ENCODE measurements at places on chromosomes 11 and 22.

DNA sequence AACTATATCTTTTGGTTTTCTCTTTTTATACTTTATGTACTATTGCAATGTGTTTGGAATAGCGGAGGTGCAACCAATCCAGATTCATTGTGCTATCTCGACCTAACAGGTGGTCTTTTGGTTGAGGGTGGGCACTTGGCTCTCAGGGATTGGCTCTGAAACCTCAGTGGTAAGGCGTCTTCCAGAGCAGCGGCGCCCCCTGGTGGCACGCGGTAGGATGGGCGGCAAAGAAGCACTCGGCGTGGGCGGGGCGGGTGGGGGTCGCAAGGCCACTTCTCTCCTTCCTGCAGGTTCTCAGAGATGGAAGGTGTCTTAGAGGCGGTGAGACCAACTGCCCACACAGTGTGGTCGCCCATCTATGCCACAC, 19.2 kb upstream of the PLET1 start:
- peak; percentile 65 for DNase-seq

GRCh38 chr11:61024938-61025820, 53.7 kb downstream of the CD6 start:
- DNase-seq = no peak

- no peak for DNase-seq
Measured at GRCh38 chr11:71298761-71299181, 46.4 kb upstream of the SHANK2 start.

- DNase-seq = no peak
Measured at GRCh38 chr22:45831394-45831793, 145.6 kb downstream of the WNT7B start.

GRCh38 chr11:132595246-132595645, 937.1 kb downstream of the OPCML start:
- no peak for DNase-seq

- peak; percentile 25 for DNase-seq
Measured at GRCh38 chr11:77472991-77473800, 698 bp downstream of the PAK1 start.

GRCh38 chr11:46252373-46252914, 25.0 kb upstream of the CREB3L1 start:
- no peak for DNase-seq

- DNase-seq = no peak
Measured at GRCh38 chr22:19844377-19845053, 10.2 kb downstream of the GNB1L start.

GRCh38 chr11:65213322-65214211, 31.8 kb downstream of the CAPN1 start:
- no peak for DNase-seq

DNA sequence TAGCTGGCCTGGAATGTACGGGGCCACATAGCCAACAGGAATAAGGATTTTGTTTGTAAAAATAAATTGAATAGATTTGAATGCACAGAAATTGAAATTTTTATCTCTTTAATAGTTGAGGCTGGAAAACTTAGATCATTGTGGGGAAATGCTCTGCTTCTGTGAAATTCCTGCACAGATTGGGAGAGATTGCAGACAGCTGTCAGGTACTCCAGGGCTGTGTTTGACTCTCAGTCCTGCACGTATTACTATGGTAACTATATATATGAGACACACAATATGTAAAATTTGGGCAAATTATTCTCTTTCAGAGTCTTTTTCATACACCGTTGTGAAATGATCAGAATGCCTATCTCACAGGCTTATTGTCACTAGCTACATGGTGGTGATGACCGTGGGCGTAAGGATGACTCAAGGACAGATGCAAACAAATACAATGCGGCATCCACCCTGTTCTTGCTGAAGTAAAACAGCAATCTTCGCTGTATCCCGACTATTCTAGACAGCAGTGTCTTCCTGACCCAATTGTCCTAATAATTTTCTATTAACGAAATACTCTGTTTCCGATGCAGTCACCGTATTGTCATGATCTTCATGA, 79.4 kb downstream of the ZC3H12C start:
- DNase-seq = no peak

DNA sequence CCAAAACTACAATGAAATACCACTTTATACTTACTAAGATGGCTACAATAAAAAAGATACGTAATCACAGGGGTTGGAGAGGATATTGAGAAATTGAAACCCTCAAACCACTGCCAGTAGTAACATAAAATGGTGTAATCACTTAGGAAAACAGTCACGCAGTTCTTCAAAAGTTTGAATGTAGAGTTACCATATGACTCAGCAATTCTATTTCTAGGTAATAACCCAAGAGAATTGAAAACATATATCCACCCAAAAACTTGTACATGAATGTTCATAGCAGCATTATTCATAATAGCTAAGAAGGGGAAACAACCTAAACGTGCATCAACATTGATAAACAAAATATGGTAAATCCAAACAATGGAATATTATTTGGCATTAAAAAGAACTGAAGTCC, 24.4 kb upstream of the PSMA1 start:
- DNase-seq = no peak

- DNase-seq = no peak
Measured at GRCh38 chr11:73372375-73372993, 3.7 kb upstream of the RELT start.

DNA sequence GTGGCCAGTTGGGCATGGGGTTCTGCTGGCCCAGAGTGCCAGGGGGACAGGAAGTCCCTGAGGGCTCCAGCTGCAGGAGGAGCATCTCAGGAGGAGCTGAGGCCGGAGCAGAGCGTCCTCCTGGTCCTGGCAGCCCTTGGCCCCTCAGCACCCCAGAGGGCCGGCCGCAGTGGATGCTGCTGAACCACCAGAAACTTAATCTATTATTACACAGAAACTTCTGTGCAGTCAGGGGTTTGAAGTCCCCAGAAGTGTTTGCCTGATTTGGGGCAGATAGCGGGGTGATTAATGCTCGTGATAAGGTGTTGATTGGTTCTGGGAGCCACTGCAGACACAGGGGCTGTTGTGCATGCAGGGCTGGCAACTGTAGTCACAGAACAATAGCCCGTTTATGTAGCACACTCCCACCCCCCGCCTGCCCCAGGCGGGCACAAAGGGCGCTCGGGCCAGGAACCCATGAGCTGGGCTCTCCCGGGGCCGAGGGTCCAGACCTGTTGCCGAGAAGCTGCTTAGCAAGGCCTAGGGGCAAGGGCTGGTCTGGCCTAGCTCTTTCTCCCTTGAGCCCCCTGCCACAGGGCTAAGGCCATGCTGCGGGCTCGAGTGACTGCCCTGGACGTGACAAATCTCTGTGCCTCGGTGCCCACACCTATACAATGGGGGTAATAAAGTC, 29.0 kb upstream of the KCNQ1OT1 start:
- no peak for DNase-seq

- DNase-seq = no peak
Measured at GRCh38 chr11:117502015-117502778, 174.5 kb downstream of the CEP164 start.

DNA sequence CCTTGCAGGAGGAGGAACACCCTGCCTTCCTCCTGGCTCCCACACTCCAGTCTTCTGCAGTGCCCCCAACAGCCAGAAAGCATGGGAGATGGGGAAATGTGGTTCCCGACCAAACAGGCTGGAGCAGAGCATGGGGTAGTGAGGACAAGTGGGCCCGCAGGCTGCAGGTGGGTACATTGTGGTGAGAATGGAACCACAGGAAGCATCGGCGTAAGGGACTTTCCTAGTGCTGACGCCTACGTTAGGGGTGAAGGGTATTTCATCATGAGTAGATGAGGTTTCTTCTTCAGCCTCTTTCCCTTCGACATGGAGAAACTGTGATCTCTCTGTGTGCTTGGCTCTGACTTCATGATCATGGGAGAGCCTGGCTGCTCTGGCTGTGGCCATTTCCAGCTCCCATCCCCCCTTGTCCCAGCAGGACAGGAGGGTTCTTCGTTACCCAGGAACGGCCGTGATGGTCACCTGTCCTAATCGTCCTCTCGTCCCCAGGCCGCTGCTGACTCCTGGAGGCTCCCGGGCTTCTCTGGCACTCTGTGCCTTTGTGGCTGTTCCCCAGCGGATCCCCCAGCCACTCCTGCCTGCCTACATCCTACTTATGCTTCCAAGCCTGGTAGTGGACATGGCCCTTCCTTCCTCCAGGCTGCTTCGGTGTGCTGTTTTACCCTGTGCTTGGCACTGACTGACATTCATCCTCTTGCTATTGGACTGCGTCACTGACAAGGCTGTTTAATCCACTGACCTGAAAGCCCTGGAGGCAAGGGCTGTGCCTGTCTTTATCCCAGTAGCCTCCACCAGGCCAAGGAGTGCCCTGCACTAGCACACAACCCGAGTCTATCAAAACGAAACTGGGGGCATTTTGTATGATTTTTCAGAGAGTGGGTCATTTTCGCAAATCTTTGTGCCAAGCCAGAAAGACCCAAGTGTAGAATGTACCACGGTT, 65.2 kb upstream of the CECR2 start:
- DNase-seq = peak; percentile 19

DNA sequence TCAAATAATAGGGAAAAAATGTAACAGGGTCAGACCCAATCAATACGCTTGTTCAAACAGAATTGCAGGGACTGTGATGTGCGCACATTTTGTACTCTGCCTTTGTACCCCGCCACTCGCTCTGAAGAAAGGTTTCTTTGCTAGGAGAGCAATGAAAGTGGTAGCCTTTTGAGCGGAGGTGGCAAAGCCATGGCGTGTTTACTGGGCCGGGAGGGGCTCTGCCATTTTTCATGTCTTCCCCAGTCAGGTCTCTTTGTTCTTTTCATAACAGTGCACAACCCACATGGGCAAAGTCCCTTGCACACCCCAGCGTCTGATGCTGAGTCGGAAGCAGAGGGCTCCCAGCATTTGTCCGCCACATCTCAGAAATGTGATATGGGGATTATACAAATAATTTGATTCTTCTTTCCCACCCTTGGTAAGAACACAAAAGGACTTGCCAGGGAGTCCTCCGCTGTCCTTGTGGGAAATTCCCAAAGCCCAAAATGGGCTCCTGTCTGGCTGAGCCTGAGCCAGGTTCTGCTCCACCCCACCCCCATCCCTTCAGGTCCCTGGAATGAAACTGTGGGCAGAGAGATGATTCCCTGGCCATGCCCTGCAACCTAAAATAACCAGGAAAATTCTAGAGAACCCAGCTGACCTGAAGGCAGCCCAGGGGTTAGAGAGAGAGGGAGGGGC, 36.6 kb downstream of the C11orf58 start:
- DNase-seq = no peak

DNA sequence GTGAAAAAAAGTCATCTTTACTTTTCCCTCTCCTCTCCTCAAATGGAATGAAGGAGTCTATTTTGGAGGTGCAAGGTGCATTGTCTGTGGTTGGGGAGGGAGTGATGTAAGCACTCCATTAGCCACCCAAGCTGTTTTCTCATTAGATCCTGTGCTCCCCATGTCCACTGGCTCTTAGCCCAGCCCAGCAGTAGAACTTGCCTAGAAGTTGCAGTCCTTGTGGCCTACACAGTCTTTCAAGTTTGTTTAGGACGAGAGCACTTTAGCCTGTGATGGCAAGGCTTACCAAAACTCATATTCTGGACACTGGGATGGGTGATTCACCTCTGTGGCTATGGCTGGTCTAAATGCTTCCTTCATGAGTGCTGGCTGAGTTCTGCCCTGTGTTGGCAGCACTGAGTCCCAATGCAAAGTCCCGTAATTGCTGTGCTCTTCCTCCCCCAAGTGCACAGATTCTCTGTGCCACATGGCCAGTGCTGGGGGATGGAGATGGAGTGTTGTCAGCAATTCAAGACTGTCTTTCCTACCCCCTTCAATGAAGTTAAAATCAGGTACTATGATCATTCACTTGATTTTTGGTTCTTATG, 15.8 kb downstream of the SLC22A25 start:
- DNase-seq = no peak

GRCh38 chr11:1293619-1294015, 15.8 kb downstream of the TOLLIP start:
- DNase-seq = no peak

DNA sequence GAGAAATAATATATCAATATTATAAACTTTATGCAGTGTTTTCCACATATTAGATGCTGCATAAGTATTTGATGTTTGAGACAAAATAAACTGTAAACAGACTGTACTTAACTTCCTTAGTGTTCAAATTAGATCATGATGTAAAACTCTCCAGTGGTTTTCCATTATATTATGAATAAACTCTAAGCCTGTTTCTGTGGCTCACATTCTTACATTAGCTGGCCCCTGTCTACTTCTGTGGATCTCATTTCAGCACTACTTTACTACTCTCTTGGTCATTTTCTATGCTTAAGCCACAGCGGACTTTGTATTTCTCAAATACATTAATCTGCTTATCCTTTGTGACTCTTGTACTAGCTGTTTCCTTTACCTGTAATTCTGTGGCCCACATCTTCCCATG, 55.6 kb downstream of the ARHGEF12 start:
- no peak for DNase-seq

DNA sequence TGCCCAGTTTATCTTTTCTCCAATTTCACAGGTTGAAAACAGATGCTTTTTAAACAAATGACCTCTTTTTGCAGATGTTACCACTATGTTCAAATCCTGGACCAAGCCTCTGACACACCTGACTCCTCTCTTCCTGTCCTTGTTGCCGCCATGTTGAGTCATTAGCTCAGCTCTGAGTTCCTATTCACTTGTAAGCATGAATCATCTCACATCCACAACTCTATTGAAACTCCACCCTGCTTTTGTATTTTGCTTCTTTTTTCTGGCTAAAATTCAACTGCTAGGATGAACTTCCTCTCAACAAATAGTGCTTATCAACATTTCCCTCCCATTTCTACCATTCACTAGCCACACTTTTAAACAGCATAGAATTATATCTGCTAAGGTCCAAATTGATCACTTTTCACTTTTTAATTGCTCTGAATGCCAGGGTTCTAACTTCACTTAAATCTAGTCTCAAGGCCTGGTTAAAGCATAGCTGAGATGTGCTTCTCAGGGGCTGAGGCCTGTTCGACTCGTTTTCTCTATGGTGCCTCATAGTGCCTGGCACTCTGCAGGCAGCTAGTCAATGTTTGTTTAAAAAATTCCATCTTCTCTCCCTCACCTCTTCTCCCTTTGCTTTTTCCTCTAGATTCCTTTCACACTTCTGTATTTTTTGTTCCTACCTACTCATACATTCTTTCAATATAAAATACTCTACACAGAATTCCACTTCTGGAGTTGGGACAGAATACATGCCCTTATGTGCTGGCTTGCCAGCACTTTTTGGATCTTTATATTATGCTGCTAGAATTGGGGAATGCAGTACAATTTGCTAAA, 3.9 kb downstream of the JOSD1 start:
- no peak for DNase-seq
